ENCODE measurements at places on chromosomes 16 and 17. TPM values are rescaled to one million over a fixed set of nuclear protein-coding genes. Genes with fewer than 3 reads are reported as not detected.

The ANKRD40CL gene
- polyA plus RNA-seq, result not detected

The TBC1D3H gene
- not detected for polyA plus RNA-seq

- no peaks in the 10 kb centered on the region for H3K27me3 ChIP-seq
- DNase-seq, result no peak
Observed at GRCh38 chr17:70173681-70174080, 4.3 kb downstream of the KCNJ2 start.

DNA sequence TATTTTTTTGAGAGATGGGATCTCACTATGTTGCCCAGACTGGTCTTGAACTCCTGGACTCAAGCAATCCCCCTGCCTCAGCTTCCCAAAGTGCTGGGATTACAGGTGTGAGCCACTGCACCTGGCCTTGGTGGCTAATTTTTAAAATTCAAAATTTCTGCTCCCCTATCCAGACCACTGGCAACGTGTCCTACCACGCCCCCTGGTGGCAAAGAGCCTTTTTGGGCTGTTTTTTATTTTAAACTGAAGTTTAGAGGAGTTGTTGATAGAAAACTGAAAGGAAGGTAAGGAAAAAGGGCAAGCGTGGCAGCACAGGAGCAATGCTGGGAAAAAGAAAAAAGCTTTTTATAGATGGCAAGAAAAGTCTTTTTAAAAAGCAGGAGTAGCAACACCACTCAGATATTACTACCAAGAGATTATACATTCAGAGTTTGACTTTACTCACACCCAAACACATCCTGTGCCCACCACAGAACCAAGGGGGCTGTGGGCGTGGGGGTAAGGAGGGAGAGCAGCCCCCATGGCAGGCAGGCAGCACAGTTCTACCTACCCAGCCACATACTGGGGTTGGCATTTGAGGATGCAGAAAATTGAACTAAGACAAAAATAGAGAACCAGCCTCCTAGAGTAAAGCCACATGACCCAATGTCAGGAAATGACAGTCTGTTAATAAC, 4.2 kb upstream of the MXRA7 start:
- peak overlapping the region; percentile 53 for H3K27ac ChIP-seq
- peaks cover 50% of the 10 kb centered on the region for H3K36me3 ChIP-seq
- peak; percentile 71 for DNase-seq
- H3K4me1 ChIP-seq, result peaks cover 39% of the 10 kb centered on the region
- H3K27me3 ChIP-seq, result no peaks in the 10 kb centered on the region
- H3K4me3 ChIP-seq, result no peak overlapping the region

DNA sequence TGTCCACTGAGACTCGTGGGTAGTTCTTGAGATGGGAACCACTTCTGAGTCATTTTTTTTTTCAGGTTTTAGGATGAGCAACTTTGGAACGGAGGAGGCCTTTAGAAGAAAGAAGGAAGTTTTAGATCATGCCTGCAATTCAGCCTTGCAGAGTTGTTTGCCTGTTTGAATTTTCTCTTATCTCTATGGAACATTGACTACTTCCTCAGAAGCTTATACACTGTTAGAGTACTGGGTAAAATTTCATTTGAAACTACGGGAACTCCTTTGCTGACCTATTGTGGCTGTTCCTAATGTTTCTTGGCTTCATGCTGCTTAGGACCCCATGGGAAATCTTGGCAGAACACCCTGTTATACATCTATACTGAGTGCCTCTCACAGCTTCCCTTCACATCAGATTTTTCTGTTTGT, 70.8 kb downstream of the MAP2K6 start:
- no peak overlapping the region for H3K4me3 ChIP-seq
- no peak for DNase-seq
- no peaks in the 10 kb centered on the region for H3K36me3 ChIP-seq
- no peaks in the 10 kb centered on the region for H3K27me3 ChIP-seq
- no peaks in the 10 kb centered on the region for H3K4me1 ChIP-seq

- no peak overlapping the region for H3K4me3 ChIP-seq
- peaks cover 7% of the 10 kb centered on the region for H3K36me3 ChIP-seq
- DNase-seq, result no peak
- H3K4me1 ChIP-seq, result peaks cover 31% of the 10 kb centered on the region
- no peak overlapping the region for H3K27ac ChIP-seq
Observed at GRCh38 chr17:39194089-39194984, 3.1 kb downstream of the CACNB1 start.

DNA sequence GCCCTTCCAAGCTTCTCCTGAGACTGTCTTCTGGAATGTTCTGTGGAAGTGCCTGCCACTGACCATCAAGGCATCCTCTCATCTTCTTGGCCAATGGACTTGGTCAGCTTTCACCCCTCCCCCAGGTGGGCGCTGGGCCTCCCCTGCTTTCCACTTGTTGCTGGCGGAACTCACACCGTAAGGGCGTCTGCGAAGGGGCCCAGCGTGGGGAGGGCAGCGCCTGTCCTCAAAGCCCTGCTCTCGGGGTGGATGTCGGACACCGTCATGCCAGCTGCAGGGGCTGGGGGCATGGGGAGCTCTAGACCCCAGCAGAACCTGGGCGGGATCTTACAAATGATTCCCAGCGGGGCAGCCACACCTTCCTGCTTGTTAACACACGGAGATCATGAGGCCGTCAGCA, 11.6 kb upstream of the ZFPM1 start:
- H3K27ac ChIP-seq, result no peak overlapping the region
- H3K27me3 ChIP-seq, result no peaks in the 10 kb centered on the region
- peaks cover 6% of the 10 kb centered on the region for H3K4me1 ChIP-seq
- H3K36me3 ChIP-seq, result no peaks in the 10 kb centered on the region
- no peak for DNase-seq

DNA sequence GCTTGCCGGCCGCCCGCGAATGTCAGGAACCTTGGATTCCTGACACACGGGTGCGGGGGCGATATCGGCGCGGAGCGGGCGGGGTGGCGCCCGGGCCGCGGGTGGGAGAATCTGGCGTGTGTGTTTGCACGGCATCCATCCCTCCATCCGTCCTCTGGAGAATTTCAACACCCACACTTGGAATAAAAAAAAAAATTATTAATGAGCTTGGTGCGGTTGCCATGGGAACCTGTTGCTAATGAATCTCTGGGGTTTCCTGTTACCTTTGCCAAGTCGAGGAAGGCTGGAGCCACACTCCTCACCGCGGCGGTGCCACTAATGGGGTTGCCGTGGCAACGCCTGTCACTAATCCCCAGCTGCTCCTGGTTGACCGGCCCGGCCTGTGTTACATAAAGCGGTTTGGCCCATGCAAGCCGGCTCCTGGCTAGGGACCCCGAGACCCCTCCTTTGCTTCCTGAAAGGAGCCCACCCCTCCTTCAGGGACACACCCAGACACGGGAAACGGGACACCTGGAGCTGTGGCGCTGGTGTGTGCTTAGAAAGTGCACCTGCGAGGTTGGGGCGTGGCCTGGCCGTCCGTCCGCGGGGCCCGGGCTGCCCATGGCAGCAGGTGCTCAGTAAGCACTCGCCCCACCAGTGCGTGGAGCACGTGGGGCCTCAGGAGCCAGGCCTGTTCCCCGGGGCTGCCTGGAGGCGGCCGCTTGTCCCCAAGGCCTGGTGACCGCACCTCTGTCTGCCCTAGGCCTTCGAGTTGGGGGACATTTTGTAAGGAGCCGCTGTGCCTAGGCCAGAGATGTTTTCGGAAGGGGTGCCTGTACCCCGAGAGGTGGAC, 14.6 kb downstream of the CACNA1H start:
- H3K27me3 ChIP-seq, result no peaks in the 10 kb centered on the region
- no peaks in the 10 kb centered on the region for H3K36me3 ChIP-seq
- DNase-seq, result no peak
- H3K27ac ChIP-seq, result no peak overlapping the region

- no peaks in the 10 kb centered on the region for H3K36me3 ChIP-seq
- no peak overlapping the region for H3K4me3 ChIP-seq
- peaks cover 4% of the 10 kb centered on the region for H3K4me1 ChIP-seq
- no peak overlapping the region for H3K27ac ChIP-seq
Observed at GRCh38 chr16:31429314-31429713, 1.2 kb upstream of the COX6A2 start.

DNA sequence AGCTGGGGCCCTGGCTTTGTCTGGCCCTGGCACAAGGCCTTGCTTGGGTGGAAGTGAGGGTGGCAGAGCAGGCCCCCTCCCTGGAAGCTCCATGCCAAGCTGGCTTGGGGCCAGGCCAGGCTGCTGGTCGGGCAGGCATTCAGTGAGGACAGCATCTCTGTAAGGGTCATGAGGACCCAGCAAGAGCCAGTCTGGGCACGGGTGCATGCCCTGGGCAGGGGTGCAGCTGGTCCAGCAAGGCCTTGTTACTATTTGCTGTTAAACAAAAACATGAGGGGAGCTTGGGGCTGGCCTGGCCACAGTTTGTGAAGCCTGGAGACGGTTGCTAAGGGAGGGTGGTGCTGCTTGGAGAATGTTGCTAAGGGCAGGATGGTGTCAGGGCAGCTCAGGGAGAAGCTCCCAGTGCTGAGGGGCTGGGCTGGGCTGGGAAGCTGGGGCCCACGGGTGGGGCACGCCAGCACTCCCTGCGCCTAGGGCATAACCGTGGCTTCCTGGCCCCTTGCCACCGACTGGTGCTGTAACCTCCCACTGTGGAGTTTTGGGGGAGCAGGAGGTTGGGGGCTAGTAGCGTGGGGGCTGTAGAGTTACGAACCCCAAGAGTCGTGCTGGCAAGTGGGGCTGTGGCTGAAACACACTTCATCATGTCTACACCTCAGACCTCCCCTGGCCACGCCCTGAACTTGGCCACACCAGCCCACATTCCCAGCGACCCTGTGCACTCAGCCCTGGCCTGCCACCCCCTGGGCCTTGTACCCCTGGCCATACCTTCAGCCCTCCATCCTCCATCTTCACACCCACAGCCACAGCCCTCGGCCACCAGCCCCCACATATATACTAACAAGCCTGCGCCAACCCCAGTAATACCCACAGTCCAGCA, 1.6 kb downstream of the TPPP3 start:
- H3K4me3 ChIP-seq, result no peak overlapping the region
- DNase-seq, result no peak
- no peak overlapping the region for H3K27ac ChIP-seq
- H3K36me3 ChIP-seq, result no peaks in the 10 kb centered on the region
- peaks cover 18% of the 10 kb centered on the region for H3K27me3 ChIP-seq

- no peaks in the 10 kb centered on the region for H3K27me3 ChIP-seq
- no peak overlapping the region for H3K4me3 ChIP-seq
- no peak for DNase-seq
Observed at GRCh38 chr16:27761816-27762215, 211.9 kb downstream of the KATNIP start.

GRCh38 chr16:86578611-86579267, 390 bp downstream of the FOXL1 start:
- no peaks in the 10 kb centered on the region for H3K36me3 ChIP-seq
- no peak overlapping the region for H3K4me3 ChIP-seq
- H3K27me3 ChIP-seq, result peaks cover 21% of the 10 kb centered on the region

GRCh38 chr17:72569148-72569946, 448.5 kb downstream of the SOX9 start:
- H3K27me3 ChIP-seq, result no peaks in the 10 kb centered on the region
- no peaks in the 10 kb centered on the region for H3K36me3 ChIP-seq
- no peak overlapping the region for H3K4me3 ChIP-seq
- no peak for DNase-seq
- peaks cover 10% of the 10 kb centered on the region for H3K4me1 ChIP-seq

DNA sequence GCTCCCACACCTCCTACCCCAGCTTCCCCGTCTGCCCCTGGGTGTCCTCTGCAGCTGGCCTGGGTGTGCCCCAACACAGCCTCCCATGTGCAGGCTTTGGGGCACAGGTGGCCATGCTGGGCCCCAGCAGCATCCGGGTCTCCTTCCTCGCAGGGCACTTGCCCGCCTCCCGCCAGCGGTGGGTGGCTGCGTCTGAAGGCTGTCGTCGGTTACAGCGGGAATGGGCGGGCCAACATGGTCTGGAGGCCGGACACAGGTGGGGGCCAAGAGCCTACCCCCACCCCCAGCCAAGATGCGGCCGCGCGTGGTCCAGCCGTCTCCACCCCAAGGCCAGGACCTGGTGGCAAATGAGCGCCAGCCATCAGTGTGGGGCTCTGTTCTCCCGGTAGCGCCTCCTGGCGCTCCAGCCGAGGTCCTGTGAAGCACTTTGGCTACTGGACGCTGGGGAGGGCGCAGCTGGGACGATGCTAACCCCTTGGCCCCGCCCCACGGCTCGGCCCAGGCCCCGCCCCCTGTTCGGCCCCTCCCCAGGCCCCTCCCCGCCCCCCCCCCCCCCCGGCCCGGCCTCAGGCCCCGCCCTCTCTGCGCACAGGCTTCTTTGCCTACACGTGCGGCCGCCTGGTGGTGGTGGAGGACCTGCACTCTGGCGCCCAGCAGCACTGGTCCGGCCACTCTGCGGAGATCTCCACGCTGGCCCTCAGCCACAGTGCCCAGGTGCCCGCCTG, 7.3 kb upstream of the RHOT2 start:
- no peak overlapping the region for H3K27ac ChIP-seq
- no peaks in the 10 kb centered on the region for H3K36me3 ChIP-seq
- no peaks in the 10 kb centered on the region for H3K27me3 ChIP-seq
- no peaks in the 10 kb centered on the region for H3K4me1 ChIP-seq
- no peak overlapping the region for H3K4me3 ChIP-seq

DNA sequence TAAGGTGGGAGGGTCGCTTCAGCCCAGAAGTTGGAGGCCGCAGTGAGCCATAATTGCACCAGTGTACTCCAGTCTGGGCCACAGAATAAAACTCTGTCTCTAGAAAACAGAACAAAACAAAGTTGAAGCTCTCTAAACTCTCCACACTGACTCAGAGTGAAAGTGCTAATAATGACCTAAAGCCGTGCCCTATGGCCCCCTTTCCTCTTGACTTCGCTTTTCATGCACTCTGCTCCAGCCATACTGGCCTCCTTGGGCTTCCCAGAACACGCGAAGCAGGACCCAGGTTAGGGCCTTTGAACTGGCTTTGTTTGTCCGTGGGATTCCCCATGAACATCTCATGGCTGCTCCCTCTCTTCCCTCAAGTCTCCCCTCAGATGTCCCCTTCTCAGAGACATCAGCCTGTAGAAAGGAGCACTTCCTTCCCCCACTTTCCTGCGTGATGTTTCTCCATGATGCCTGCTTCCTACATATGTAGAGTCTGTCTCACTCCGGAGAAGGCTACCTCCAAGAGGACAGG, 18.6 kb upstream of the SPN start:
- H3K27ac ChIP-seq, result no peak overlapping the region
- H3K4me3 ChIP-seq, result no peak overlapping the region
- DNase-seq, result no peak

DNA sequence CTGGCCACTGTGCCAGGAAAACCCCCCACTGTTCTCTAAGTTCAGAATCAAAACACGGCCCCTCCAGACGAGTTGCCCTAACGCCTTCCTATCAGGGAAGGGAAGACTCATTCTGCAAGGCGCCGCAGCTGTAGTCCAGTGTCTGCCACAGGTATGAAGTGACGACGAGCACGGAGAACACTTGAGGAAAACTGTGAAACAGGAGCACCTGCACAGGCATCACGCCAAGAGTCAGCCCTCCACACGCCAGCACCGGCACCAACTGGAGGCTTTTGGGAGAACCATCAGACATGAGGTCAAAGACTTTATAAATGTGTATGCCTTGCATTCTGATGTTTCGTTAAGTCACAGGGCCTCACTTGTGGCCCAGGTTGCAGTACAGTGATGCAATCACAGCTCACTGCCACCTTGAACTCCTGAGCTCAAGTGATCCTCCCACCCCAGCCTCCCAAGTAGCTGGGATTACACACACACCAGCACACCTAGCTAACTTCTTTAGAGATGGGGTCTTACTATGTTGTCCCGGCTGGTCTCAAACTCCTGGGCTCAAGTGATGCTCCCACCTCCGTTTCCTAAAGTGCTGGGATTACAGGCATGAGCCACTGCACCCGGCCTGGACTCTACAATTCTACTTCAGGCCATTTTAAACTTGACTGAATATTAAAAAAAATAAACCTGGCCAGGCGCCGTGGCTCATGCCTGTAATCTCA, 22.9 kb downstream of the KLHDC4 start:
- H3K36me3 ChIP-seq, result peaks cover 32% of the 10 kb centered on the region
- DNase-seq, result no peak
- H3K4me3 ChIP-seq, result no peak overlapping the region
- H3K4me1 ChIP-seq, result no peaks in the 10 kb centered on the region
- no peak overlapping the region for H3K27ac ChIP-seq

Measured in CD4-positive, alpha-beta memory T cell (primary cell).